ENCODE measurements at places on chromosomes 3 and 15.
A peak's percentile ranks its signal among the peaks of the same experiment; 100 is the strongest.

DNA sequence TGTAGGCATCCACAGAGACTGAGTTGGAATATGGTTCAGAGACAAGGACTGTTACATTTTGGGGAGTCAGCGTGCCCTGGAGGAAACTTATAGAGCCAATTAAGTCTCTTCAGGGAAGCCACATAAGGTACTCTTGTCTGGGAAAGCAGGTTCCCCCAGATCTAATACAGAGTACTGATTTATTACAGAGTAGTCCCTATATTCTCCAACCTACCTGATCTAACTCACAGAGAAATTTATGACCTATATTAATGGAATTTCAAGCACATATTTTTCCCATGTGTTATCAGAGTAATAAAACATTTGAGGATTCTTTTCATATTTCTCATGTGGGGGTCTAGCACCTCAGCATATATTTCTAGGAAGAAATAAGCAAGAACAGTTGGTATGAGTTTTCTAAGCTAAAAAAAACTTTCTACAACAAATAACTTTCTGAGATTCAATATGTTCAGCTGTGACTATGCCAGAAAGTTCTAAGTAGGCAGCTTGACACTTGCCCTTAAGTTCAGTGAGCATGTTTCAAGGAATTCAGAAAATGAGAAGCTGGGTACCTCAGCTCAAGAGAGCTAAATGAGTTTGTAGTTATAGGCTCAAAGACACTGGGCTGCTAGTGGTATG is 75.3 kb upstream of the COL8A1 start:
- no peak for DNase-seq

DNA sequence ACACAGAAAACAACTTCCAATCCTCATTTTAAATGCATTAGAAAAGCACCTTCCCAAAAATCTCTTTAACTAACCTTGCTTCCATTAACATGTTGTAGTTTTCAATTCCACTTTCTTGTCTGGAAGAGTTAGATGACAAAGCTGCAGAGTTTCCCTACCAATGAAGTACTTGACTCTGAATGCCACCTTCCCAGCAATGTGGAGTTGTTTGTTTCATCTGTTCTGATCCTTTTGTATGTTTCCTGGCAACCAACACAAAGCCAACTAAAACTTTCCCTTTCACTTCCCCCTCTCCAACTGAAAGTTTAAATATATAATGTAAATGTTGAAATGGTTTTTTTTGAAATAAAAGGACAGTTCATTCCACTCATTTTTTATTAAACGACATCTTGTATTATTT is at the start of gene WDR49:
WDR49 (minus strand) TSS at position 183 of the 400 bp plus-strand sequence. CDS start 517 bp downstream, outside the sequence.
- DNase-seq, result peak; percentile 10

DNA sequence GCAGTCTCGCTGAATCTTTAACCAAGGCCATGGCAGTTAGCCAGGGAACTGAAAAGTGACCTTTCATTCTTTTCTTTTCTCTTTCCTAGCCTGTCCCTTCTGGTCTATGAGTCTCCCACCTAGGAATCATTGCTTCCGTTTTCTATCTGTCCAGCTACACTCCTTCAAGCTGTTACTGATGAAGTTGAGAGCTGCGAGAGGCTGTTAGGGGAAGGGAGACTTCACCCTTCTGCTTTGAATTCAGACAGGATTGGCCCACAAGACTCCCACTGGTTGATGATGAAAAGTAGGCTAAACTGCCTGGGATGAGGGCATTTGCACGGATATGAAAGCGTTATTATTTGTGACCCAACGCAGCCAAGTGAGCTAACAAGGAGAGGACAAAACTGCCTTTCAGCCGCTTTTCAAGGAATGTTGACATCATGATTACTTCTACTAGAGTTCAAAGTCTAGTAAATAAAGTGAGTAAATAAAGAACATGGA is 30.2 kb downstream of the EIF4E3 start:
- no peak for DNase-seq

DNA sequence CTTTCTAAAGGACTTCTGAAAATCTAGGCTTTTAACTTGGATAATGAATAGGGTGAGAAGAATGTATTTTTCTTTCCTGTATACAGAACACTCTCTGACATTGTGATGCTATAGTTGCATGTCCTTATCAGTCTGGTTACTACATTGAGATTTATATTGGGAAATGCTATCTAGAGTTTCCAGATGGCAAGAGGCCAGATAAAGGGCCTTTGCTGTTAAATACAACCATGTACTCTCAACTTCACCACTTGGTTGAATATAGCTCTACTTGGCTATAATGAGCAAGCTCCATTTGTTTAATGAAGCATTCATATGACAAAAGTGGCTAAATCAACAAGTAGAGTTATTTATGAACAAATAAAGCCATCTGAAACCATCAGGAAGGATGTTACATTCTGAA is 91.0 kb downstream of the IGSF11 start:
- DNase-seq, result peak; percentile 49

Data from NCI-H82 (cell line).